A549 (cell line): ENCODE measurements at places on chromosomes 1 and 21. TPM values are rescaled to one million over a fixed set of nuclear protein-coding genes. Genes with fewer than 3 reads are reported as not detected.

PBX1 gene
- polyA plus RNA-seq = 46.5 to 53.4 TPM (median 47.8 TPM) in 3 replicates

LRRC8C gene
- 5.6 to 6.6 TPM (median 6.3 TPM) in 3 replicates for polyA plus RNA-seq

DNA sequence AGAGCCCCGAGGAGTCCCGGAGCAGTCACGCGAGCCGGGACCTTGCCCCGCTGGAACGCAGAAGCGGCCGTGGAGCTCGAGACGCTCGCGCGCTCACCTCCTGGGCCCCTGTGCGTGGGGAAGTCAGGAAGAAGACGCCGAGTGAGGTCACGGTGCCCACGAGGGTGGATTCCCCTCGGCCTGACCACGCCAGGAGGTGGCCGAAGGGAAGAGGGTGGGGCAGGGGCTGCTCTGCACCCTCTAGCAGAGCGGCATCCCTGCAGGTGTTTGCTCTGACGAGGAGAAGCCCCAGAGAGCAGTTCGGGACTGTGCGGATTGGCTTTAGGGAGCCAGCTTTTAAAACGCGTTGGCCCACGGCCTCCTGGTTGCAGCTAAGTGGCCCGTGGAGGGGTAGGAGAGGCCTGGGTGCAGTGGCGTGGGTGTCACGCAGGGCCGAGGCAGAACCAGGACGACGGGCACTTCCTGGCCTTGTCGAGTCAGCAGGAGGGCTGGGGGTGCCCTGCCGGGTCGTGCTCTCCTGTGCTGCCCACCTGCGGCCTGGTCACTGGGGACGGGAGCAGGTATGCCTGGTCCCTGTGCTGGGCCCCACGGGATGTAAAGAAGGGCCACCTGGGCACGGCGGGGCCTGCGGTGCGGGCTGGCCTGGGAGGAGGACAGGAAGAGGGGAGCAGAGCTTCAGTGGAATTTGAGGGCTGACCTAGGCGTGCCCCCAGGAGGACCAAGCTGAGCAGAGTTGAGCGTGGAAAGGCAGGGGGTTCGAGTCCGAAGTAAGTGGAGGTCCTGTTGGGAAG is 1.0 kb downstream of the PDXK start:
- DNase-seq = no peak

GRCh38 chr1:160758521-160758920 is 19.5 kb downstream of the SLAMF7 start:
- no peak for DNase-seq
